Hindlimb muscle (tissue), 1 donor: ENCODE measurements at places on chromosomes 2 and 18.

- no peak for DNase-seq
Observed at GRCh38 chr2:76268902-76269620, 558.3 kb upstream of the GCFC2 start.

- no peak for DNase-seq
Observed at GRCh38 chr2:107589079-107589491, 237.6 kb upstream of the RGPD4 start.

DNA sequence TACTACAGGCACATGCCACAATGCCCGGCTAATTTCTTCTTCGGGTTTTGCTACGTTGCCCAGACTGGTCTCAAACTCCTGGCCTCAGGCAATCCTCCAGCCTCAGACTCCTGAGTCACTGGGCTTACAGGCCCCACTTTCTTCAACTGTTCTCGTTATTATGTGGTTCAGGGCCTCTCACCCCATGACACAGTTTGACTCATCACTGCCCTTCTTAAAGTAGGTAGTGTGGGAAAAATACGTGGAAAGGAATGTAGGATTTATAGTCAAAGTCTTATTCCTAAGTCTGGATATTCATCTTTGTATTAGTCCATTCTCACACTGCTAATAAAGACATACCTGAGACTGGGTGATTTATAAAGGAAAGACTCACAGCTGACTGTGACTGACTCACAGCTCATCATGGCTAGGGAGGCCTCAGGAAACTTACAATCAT is 19.4 kb downstream of the CENPA start:
- no peak for DNase-seq

GRCh38 chr2:98801921-98802321 is 71.0 kb upstream of the MGAT4A start:
- no peak for DNase-seq

DNA sequence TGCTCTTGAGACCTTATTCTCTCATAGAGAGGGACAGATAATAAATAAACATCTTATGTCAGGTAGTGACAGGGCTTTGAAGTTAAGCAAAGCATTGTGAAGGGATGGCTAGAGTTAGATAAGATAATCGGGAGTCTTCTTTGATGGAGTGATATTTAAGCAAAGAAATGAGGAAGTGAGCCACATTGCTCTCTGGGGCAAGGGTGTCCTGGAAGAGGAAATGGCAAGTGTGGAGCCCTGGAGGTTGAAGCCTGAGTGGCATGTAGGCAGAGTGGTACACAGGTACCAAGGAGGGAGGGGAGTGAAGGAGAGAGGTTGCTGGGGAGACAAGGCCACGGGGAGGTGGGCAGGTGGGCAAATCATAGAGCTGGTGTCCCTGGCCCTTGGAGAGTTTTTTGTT is 110.2 kb downstream of the CTAGE1 start:
- DNase-seq = no peak

GRCh38 chr2:187527262-187527661 is 27.0 kb downstream of the TFPI start:
- DNase-seq = peak; percentile 33

- no peak for DNase-seq
Observed at GRCh38 chr2:153819501-153819900, 52.2 kb upstream of the GALNT13 start.

DNA sequence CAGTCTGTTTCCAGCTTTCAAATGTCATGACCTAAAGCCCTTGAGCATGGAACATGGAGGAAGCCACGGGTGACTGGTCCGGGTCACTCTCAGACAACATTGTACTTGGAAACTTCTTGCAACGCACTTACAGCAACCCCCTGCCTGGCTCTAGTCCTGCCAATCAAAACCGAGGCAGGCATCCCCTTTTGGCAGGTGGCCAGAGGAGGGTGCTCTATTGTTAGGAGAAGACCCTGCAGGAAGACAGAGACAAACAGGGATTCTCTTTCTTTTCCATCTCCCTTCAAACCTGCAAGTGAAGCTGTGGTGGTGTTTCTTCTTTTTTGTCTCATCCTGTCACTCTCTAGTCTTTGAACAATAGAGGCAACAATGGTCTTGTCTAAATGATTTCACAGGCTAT is 667.2 kb downstream of the ZEB2 start:
- DNase-seq = no peak

DNA sequence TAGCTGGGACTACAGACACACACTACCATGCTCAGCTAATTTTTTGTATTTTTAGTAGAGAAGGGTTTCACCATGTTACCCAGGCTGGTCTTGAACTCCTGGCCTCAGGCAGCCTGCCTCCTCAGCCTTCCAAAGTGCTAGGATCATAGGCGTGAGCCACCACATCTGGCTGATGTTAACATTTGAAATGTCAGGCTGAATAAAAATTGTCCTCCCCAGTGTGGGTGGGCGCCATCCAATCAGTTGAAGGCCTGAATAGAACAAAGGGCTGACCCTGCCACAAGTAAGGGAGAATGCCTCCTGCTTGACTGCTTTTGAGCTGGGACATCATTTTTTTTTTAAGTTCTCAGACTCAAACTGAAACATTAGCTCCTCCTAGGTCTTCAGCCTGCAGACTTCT is 21.0 kb upstream of the RHOB start:
- DNase-seq = no peak

DNA sequence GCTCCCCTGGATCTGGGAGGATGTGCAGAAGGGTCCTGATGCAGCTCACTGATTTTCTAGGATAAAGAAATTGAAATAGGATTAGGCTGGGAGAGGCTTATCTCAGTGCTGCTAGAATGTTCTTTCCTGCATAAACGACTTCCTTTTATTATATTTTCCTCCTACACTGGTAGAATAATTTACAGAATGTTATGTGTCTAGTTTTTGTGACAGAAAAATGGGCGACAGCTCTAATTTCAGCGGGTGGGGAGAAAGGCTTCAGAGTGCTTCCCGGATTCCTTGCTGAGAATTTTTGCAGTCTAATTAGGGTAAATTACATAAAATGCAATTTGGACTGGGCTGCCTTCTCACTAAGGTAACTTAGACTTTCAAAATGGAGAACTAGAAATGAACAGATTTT is 66.2 kb downstream of the SKA1 start:
- DNase-seq = no peak

DNA sequence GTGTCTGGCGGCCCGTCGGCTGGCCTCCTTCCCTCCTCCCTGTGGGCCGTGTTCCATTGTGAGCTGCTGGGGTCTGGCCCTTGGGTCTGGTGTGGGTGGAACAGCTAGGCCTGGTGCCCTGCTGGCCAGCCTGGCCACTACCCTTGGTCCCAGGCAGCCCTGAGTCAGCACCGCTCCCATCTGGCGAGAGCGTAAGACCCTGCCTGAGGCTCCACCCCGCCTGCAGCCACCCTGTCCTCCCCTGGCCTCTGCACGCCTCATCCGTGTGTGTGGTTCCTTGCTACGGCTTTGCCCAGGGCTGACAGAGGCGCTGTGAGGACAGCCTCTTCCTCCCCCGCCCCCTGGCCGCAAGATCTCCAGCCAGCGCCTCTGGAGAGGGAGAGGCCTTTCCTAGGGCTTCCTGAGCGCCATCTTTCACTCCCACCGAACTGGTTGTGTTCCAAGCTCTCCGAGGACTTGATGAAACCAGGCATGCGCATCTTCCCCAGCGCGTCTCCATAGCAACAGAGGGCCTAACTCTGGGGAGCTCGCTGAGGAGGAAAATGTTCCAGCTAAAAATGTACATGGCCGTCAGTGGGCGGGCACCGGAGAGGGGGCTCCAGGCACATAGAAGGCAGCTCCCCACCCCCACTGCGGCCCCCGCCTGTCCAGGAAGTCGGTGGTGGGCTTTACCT is 83.0 kb downstream of the STPG4 start:
- DNase-seq = peak; percentile 87

GRCh38 chr2:225130093-225130492 is 87.8 kb upstream of the DOCK10 start:
- DNase-seq = no peak

DNA sequence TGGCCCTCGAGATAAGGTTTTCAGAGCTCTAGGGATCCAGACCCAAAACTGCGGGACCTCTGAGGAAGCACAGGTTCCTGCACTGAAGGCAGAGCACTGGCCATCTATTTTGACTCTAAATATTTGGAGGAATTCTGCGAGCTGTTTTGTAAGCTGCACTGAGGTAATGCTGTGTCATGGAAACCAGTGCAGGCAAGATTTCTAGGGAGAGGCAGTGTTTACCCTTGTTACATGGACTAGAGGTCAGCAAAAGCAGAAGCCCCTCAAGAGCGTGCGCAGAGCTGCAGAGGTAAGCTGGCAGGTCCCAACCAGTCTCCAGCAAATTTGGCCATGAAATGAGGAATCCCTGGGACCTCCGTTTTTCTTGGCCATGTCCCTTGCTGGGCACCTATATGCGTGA is 137.3 kb downstream of the RNF152 start:
- no peak for DNase-seq
